Left cardiac atrium (tissue), 4 donors: ENCODE measurements at places on chromosomes 1 and 21. TPM values are rescaled to one million over a fixed set of nuclear protein-coding genes. Genes with fewer than 3 reads are reported as not detected.
A peak's percentile ranks its signal among the peaks of the same experiment; 100 is the strongest.

The RHD gene
- total RNA-seq: 0.09 TPM

DNA sequence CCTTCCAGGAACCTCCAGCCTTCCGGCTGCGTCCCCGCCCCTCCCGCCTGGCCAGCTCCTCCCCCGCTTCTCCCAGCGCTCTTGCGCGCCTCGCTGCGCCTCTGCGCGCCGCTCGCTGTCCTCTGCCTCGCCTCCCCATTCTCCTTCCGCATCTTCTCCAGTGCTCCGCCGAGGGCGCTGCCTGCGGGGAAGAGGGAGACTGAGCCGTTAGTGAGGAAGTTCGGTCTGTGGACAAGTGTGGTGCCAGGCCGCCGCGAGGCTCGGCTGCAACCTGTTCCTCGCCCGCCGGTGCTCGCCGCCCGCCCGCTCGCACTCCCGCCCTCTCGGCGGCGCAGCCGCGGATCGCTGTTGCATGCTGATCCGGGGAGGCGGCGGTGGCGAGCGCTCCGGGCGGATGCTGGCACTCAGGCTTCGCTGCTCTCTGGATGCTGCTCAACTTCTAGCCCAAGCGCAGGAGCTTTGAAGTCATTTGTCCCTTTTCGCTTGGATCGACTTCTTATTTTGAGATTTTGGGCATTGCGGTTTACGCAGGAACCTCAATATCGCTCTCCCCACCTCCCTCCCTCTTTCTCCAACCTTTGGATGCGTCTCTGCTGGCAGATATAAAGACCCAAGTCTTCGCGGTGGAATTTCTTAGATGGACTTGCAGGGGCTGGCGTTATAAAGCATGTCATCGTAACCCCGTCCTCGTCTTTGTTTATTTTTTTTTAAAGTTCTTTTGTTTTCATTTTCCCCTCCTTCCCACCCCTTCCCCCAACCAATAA lies 614 bp upstream of the CACNA1E start:
- peak; percentile 37 for DNase-seq

- no peak for DNase-seq
Measured at GRCh38 chr1:17857109-17857499, 102.0 kb downstream of the ACTL8 start.

The SPRR2D gene
- total RNA-seq: not detected

DNA sequence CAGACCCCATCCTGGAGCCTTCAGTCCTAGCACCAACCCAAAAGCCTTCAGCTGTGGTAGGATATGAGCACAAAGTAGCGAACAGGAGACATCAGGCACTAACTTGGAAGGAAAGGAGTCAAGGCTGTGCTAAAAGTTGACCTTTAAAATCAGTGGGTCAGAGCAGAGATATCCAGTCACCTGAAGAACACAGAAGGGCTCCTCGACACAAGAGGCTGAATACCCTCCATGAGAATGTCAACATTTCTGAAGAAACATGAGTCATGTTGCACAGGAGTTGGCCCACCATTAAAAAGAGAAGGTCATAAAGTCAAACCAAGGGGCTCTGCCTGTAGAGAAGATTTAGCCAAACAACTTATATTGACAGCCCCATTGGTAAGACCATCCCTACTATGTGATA lies 172.5 kb downstream of the PLPP3 start:
- DNase-seq: no peak

GRCh38 chr1:179305450-179305849 lies 11.9 kb downstream of the SOAT1 start:
- DNase-seq: no peak

DNA sequence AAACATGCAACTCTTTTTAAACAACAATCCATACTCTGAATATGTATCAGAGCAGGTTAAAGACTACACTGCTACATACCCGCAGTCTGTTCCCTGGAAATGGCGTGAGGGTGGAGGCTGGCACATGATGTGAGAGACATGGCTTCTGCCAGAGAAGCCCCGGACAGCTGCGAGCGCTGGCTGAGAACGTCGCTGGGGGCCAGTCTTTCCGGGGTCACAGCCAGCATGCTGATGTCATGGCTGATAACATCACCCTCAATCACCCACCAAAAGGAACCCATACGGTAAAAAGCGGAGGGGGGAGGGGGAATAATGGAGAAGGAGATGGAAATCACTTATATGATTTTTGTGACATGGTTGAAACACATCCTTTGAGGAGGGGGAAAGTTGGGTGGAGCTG lies 29.1 kb downstream of the C1orf198 start:
- no peak for DNase-seq

- no peak for DNase-seq
Measured at GRCh38 chr1:55378582-55378981, 163.4 kb upstream of the USP24 start.

GRCh38 chr1:193104502-193104906 lies 710 bp downstream of the GLRX2 start:
- peak; percentile 62 for DNase-seq

DNA sequence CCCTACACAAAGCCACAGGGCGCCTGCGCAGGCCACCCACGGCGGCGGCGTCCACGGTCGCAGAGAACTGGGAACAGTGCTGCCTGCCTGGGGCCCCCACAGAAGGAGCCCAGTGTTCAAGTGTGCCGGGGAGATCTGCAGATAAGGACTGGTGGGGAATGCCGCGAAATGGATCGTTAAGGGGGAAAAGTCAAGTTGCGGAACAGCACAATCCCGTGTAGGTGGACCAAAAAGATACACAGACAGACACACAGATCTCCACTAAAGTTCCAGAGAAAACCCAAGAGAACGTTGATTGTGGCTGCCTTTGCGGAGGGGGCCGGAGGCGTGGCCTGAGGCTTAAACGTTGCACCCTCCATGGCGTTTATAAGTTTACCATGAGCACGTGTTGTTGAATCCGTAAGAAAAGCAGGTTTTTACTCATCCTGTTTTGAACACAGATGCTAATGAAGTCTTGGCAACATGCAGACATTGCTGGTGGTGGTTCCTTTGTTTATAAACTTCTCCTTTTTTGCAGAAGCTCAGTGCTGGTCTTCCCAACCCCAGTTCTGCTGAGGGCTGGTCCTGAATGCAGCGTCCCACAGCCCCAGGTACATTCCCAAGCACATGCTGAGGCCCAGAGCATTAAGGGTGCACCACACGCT lies 4.1 kb downstream of the SPATC1L start:
- no peak for DNase-seq

GRCh38 chr1:81186261-81186660 lies 614.5 kb upstream of the ADGRL2 start:
- no peak for DNase-seq

The PRUNE1 gene
- total RNA-seq: 36.6 TPM

The ETNK2 gene
- total RNA-seq: 6.2 TPM

- no peak for DNase-seq
Measured at GRCh38 chr21:31310750-31311149, 33.3 kb downstream of the TIAM1 start.
